ENCODE measurements at places on chromosomes 11 and 22.

DNA sequence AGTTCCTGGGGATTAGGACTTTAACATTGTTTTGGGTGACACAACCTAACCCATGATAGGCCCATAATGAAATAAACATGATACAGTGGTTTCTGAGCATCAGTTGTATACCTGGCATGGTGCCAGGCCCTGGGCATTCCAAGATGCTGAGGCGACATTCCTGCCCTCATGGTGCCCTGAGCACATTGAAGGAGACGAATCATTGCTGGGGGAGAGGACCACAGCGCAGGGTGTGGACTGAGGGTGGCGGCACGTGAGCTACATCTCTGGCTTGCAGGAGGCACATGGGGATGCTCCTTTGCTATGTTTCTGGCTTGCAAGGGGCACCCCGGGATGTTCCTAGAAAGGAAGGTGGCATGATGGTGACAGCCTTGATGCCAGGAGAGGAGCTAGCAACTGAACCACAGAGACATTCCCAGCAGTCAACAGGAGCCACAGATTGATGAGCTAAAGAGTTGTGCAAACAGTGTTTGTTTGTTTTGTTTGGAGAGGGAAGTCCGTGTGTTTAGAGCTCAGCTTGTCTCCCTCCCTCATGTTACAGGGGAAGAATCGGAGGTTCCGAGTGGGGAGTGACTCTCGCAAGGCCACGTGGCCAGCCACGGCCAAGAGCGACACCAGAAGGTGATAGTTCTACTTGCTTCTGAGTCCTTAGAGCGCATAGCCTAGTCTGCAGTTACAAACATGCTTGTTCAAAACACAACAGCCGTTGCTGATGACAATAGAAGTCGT lies 106.4 kb downstream of the MIAT start:
- no peak for DNase-seq

DNA sequence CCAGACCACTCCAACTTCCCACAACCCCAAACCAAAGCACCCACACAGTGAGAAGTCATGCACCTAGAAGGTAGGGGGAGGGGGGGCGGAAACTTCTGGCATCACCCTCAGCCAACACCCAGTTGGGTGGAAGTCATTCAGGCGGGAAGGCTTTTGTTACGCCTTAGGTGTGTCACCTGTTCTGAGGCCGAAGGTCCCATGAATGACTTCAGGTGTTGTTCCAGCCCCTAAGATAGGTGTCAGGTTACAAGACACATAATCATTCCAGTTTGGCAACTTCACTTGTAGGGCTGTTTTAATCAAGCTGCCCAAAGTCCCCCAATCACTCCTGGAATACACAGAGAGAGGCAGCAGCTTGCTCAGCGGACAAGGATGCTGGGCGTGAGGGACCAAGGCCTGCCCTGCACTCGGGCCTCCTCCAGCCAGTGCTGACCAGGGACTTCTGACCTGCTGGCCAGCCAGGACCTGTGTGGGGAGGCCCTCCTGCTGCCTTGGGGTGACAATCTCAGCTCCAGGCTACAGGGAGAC lies at the start of gene TMPRSS4:
TMPRSS4 (plus strand) TSS at position 325 of the 528 bp plus-strand sequence. CDS start 225 bp downstream, outside the sequence.
- no peak for DNase-seq

- DNase-seq, result no peak
Measured at GRCh38 chr11:23079382-23079813, 219.1 kb upstream of the CCDC179 start.

- DNase-seq, result no peak
Measured at GRCh38 chr11:124917115-124917637, 1.9 kb upstream of the HEPN1 start.

DNA sequence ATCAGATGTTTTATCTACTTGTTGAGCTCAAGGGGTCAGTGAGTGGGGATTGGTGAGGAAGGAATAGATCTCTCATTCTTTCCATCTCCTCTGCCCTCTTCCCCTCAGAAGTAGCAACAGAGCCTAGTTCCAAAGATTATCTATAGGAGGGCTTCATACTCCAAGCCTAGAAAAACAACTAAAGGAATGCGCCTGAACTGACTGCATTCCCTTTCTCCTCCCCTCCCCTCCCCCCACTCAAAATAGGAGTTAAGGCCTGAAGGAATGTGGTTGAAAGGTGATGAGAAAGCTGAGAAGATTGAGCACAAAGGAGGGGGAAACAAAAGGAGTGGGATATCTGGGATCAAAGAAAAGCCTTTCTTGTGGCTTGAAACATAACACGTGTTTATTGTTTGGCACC lies 10.5 kb downstream of the EMSY start:
- no peak for DNase-seq

DNA sequence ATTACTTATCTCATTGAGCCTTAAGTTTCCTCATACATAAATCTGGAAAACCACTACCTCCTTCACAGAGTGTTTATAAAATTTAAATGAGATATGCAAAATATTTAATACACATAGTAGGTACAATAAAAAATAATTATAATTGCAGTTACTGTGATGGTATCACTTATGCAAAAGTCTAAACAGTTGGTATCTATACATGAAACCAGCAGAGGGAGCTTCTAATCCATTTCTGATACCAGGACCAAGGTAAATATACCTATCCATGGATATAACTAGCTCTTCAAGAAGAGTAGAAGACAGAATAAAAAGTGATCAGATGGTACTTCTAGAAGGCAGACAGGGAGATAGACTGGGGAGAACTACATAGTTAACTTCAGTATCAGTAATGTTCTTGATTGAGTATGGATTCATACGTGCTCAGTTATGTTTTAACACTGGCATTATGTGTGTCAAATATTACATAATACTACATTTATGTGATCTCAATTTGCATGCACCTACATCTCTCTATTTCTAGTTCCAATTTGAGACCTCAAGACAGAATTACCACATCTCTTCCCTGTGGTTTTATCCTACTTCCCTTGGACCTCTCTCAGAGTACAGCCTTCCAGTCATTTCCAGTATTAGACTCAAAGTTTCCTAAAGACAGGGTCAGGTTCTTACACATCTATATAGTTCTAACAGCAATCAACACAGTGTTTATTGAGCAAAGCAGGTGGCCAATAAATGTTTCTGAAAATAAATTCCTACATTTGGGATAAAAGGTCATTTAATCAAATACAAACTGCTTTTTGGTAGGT lies 13.7 kb upstream of the TSG101 start:
- no peak for DNase-seq

GRCh38 chr11:58726737-58727414 lies 4.9 kb downstream of the GLYAT start:
- no peak for DNase-seq

GRCh38 chr11:113994077-113994954 lies 19.4 kb downstream of the HTR3A start:
- peak; percentile 68 for DNase-seq

GRCh38 chr11:96817482-96818399 lies 427.9 kb downstream of the JRKL start:
- DNase-seq, result no peak

DNA sequence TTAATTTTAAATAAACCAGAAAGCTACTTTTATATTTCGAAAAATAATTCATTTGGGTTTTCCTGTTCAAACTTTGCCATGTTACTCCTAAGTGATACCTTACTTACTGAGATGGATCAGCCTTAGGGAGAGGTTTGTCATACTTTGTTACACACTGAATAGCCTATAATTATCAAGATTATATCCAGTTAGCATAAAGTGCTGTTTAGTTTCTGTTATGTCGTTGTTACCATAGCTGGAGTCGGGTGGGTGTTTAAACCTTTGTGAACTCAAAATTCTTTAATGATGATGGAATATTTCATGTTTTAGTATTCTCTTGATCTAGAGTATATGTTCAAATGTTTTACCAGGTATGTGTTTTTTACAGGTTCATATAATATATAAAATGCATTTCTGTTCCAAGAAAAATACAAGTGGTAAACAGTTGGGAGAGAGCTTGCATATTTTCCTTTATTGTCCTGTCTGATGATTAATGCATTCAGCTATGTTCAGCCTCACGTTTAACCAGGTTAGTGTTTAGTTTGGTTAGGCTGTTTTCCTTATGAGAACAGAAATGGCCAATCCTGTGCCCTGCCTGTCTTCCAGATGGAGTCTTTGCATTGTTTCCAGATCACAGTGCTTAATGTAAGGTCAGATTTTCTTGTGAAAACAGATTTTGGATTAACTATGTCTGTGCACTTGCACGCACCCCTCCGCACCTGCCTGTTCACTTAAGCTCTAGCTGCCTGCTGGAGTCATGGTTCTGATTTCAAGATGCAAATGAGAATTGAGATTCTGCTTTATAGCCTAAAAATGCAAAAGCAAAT lies 105.6 kb downstream of the ATXN10 start:
- peak; percentile 55 for DNase-seq

GRCh38 chr11:45817191-45817590 lies 12.2 kb downstream of the SLC35C1 start:
- DNase-seq, result peak; percentile 70

DNA sequence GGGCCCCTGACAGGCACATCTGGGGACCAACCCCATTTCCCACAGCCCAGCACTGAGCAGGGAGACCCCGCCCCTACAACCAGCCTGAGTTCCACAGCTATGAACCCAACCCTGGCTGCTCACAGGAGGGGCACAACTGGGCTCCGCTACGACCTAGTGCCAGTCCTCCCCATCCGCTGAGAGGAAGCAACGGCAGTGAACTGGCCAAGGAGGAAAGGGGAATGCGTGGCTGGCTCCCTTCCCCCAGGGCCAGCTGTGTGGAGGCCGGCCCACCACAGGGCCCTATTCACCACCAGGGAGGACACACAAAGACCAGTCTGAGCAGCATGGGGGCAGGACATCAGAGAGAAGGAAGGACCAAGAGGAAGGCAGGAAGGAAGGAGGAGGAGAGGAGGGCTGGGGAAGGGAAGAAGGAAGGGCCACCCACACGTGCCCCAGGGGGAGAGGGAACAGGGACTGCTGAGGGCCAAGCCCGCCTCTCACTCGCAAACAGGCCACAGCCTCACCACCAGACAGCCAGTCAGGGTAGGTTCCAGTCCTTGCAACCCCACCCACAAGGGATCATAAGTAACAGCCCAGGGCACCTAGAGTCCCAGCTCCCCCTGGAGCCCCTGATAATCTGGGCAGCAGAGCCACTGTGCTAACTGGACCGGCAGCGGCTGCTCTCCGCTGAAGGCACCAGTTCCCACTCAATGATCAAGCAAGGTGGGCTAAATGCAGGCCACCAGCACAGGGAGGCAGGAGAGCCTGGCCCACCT lies 8.5 kb upstream of the GAL3ST1 start:
- no peak for DNase-seq

- DNase-seq, result no peak
Measured at GRCh38 chr11:72418834-72419560, 15.3 kb downstream of the CLPB start.

GRCh38 chr22:32533265-32534111 lies 58.9 kb downstream of the FBXO7 start:
- no peak for DNase-seq

- DNase-seq, result no peak
Measured at GRCh38 chr11:2694495-2694894, 5.3 kb downstream of the KCNQ1OT1 start.

GRCh38 chr11:32162351-32162750 lies 71.5 kb downstream of the RCN1 start:
- no peak for DNase-seq

DNA sequence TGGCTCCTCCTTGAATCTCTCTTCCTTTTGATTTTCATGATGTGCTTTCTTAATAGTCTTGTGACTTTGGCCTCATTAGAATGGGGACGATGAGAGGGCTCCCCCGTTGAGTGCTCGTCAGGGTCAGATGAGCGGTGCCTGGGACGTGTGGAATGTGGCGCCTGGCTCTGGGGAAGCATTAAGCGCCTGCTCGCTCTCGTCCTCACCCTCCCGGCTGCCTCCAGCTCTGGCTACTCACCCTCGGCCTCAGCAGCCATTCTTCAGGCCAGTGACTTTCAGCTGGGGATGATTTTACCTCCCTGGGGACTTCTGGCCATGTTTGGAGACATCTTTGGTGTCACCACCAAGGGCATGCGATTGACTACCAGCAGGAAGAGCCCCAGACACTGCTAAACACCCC lies 69.7 kb downstream of the RPS6KA4 start:
- DNase-seq, result no peak

Data from germinal center (tissue), 1 donor.